Cortex of kidney (tissue), 1 donor: ENCODE measurements at places on chromosomes 7 and 10.

DNA sequence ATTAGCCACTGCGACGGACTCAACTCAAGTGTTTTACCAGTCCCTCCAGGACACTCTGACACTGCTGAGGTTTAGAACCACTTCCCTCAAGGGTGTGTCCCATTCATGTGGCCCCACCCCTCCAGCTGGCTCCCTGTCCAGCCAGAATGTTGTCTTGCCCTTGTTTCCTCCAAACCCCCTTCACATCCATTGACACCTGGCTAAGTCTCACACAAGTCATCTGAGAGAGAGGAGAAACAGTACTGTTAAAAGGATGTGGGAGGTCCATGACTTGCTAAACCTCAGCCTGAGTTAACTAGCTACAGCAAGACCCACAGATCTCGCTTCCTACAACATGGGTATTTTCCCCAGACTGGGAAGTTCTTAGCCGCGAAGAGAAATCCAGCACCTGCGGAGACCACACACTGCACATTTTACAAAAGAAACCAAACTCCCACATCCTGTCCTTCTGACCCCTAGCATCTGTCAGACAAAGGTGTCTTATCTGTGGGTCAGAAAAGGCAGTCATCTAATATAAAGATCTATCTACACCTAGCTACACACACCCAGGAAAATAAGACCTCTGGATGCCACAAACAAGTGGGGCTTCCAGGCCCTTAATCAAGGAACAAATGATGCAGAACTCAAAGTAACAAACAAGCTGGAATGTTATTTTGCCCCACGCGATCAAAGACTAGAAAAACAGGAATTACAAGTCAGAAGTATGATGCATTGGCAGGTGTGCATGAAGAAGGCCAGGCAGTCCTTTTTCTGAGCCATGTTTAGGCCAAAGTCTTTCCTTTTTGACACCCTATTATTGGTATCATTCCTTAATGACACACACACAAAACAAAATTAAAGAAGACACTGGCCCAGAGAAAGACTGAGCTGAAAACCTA is 13.9 kb downstream of the OSBPL3 start:
- no peak for DNase-seq

DNA sequence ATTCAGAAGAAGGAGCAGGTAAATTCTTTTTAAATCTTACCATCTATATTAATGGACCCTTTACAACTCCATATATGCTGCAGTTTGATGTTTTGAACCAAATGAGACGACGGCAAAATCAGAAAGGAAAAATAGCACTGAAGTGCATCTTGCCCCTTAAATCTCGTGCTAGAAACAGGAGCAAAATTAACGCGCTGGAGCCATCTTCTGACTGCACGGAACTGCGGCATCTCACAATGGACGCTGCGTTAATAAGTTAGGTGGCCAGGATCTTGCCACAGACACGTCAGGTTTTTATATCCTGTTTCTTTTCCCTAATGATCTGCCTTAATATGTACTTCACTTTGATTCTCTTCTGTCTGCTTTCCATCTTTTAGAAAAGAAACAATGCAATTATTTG is 354.5 kb downstream of the TFEC start:
- no peak for DNase-seq

GRCh38 chr7:130299866-130300265 is 6.9 kb downstream of the CPA4 start:
- no peak for DNase-seq

- DNase-seq: no peak
Measured at GRCh38 chr10:102994531-102995295, 76.6 kb downstream of the CNNM2 start.

DNA sequence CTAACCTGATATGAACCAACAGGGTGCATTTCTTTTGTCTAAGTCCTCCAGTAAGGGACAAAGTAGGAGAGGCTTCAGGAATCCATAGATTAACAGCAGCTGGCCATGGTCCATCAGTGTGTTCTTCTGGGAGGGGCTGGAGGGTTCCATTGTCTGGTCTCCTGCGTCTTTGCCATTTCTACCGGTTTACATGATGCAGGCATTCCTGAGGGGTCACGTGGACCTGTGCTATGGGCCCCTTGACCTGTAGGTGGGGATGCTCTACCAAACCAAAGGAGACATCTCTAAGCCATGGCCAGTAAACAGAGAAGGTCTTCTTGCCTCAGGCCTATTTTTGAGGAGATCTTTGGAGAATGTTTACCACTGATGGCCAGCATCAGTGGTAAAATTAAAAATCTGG is 28.7 kb upstream of the HABP2 start:
- DNase-seq: no peak

DNA sequence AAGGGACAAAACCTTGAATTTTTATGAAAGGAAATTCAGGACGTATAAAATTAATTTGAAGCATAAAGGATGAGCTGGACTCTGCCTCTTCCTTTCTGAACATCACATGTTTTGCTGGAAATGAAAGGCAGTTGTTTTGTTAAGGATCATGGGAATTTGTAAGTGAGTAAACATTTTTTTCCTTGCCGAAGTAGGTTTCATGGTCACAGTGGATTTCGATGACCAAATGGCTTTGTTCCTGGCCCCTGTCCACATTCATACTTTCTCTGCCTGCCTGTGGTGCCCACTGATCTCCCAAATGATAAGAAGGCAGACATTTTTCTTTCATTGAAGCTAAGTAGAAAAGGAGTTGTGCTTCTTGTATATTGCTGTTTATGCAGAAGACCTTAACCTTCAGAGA is 104.2 kb downstream of the ARID5B start:
- no peak for DNase-seq

- DNase-seq: no peak
Measured at GRCh38 chr10:124632566-124632965, 111.6 kb downstream of the FAM53B start.

GRCh38 chr10:86225103-86225782 is 141.4 kb downstream of the GRID1 start:
- no peak for DNase-seq

- no peak for DNase-seq
Measured at GRCh38 chr10:85225311-85225710, 896.9 kb downstream of the CCSER2 start.

GRCh38 chr10:84097787-84098353 is 41.4 kb upstream of the GHITM start:
- no peak for DNase-seq

DNA sequence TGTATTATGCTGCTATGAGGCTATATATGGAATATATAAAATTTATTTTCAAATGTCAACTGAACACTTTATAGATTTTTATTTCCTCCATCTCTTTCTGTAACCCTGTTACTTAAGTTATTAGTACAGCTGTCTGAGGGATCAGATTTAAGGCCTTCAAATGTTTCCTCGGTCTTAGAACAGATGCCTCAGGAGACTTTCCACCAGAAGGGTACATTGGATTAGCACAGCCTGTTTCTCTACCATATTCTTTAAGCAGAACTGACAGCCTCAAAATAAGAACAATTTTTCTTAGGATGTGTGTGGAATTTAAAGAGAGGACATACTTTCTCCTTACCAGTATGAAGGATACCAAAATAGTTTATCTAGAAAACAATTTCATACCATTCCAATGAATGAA is 53.0 kb upstream of the HGF start:
- DNase-seq: no peak

DNA sequence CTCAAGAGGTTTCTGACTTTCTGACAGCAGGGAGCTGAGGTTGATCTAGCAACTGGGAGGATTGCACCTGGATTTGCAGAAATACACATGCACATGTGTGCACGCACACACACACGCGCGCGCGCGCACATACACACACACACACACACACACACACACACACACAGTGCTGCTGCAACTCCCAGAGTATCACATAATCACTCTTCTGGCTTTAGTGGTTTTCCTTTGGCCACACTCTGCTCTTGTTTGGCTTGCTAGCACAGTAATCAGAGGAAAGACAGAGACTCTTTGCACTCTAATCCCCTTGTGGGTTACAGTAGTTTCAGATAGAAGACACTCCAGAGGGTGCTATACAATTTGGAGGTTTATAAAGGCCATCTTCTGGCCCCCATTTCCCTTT is 705.0 kb downstream of the AUTS2 start:
- no peak for DNase-seq

- no peak for DNase-seq
Measured at GRCh38 chr10:62437696-62438095, 63.5 kb downstream of the ZNF365 start.

GRCh38 chr7:149253665-149254064 is 8.3 kb upstream of the ZNF783 start:
- no peak for DNase-seq

- no peak for DNase-seq
Measured at GRCh38 chr10:78457804-78458482, 424.3 kb downstream of the RPS24 start.

DNA sequence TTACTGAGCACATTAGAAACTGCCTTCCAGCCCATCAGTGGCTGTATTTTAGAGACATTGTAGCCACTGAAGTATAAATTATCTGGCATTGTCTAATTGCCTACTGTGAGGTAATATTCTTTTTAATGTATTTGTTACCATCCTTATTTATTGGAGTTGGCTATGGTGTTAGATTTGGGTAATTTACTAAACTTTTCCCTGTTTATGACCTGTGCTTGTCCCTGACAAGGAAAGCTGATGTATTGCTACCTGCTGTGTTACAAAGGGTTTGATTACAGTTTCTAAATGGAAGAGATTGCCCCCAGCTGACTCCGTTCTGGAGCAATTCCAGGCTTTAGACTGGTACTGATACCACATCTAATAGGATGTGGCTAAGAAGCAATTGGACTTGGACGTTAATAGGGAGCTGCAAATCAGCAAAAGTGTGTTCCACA is 12.3 kb upstream of the ASCC1 start:
- no peak for DNase-seq

DNA sequence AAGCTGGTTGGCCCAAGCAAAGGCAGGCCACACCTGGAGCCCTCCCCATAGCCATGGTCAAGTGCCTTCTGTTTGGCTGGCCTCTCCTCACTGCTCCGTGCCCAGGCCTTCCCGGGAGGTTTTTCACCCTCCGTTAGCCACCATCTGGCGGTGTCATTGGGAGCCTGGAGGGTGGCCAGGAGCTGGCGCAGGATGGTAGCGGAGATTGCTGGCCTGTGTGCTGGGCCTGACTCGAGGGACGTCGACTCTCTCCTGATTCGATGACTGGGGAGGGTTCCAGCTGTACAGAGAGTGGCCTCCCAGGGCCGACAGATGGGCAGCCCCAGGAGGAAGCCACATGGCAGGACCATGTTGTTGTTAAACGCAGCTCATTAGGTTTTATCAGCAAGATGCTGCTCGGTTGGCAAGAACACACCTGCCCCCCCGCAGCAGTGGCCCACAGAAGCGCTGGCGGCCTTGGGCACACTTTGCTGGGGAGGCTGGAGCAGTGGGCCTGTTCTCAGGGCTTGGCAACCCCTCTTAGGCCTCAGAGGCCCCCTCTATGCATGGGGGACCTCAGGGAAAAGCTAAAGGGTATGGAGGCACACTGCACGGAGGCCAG is 64.0 kb upstream of the CACUL1 start:
- DNase-seq: no peak

GRCh38 chr10:129319934-129320333 is 147.1 kb upstream of the MGMT start:
- no peak for DNase-seq

- DNase-seq: no peak
Measured at GRCh38 chr10:35495521-35496119, 109.5 kb upstream of the GJD4 start.

GRCh38 chr7:79298145-79298760 is 155.2 kb downstream of the MAGI2 start:
- no peak for DNase-seq

DNA sequence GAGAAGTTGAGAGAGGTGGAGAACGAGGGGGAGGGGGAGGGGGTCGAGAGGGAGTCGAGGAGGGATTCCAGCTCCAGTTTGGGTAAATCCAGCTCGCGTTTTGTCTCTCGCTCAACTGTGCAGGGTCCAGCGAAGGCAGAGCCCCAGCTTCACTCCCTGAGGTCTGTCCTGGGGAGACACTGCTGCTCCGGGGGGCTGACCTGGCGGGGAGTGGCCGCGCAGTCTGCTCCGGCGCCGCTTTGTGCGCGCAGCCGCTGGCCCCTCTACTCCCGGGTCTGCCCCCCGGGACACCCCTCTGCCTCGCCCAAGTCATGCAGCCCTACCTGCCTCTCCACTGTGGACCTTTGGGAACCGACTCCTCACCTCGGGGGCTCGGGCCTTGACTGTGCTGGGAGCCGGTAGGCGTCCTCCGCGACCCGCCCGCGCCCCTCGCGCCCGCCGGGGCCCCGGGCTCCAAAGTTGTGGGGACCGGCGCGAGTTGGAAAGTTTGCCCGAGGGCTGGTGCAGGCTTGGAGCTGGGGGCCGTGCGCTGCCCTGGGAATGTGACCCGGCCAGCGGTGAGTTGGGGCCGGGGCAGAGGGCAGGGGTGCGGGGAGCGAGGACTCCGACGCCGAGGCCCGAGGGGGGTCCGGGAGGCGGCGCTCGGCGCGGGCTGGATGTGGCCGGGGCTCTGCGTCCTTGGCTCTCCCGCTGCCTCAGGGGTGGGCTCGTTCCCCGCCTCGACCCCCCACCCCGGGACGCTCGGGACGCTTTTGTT is at the start of gene TET1:
TET1 (plus strand) TSS at position 152 of the 757 bp plus-strand sequence. CDS start 12,002 bp downstream, outside the sequence.
- DNase-seq: no peak

DNA sequence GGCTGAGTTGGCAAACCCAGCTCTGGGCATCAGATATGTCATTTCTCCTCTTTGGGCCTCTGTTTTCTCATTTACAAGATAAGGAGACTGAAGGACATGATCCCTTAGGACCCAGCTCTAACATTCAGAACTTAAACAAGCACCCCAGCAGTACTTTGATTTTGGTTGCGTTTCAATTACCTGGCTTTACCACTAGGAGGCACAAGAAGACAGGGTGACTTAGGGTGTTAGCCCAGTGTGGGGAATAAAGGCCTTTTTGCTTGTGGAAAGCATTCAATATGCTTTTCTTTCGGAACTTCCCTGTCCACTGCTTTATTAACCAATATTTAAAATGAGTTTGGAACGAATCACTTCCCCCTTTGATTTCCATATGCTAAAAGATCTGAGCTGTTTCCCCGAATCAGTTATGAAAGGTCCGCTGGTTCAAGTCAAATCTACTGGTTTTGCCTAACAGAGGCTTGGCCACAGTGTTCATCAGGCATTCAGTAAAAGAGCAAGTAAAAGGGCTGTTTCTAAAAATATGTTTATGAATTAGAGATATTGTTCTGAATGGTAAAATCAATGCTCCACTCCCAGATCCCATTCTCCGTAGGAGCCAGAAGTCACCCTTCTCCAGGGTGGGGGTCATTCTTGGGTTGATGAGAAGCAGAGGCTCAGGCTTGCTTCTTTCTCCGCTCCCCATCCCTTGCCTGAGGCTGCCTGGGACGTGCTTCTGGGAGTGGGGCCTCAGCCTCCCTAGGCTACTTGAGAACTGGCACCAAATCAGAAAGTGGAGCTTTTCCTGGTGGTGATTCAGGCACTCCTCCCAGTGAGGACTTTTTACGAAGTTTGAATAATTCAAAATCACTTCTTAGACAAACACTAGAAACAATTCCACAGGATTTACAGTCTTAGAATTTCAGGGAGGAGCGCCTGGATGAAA is 105.5 kb downstream of the MYOF start:
- DNase-seq: no peak

GRCh38 chr7:75945297-75946168 is 30.6 kb downstream of the POR start:
- no peak for DNase-seq

GRCh38 chr10:120600871-120601649 is 144.0 kb downstream of the PLPP4 start:
- DNase-seq: no peak
